Fibroblast of lung (primary cell): ENCODE measurements at places on chromosomes 2 and 18. TPM values are rescaled to one million over a fixed set of nuclear protein-coding genes. Genes with fewer than 3 reads are reported as not detected.

DNA sequence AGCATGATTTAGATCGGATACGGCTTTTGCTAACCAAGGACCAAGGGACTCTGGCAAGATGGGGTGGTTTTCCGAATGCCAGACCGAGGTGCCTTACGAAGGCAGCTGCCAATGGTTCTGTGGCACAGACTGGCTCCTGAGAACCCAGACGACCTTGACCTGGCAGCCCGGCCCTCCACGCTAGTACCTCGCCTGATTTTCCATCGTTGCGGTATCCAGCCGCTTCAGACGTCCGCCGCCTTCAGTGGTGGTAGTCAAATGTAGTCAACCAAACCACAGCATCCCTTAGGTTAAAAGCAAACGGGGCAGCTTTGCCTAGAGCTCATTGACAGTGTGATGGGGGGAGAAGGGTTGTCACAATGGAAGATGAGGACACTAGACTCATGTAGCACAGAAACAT, 42.6 kb downstream of the GBX2 start:
- H3K27ac ChIP-seq: no peak overlapping the region
- H3K27me3 ChIP-seq: no peaks in the 10 kb centered on the region
- no peak overlapping the region for H3K4me3 ChIP-seq
- no peaks in the 10 kb centered on the region for H3K4me1 ChIP-seq

DNA sequence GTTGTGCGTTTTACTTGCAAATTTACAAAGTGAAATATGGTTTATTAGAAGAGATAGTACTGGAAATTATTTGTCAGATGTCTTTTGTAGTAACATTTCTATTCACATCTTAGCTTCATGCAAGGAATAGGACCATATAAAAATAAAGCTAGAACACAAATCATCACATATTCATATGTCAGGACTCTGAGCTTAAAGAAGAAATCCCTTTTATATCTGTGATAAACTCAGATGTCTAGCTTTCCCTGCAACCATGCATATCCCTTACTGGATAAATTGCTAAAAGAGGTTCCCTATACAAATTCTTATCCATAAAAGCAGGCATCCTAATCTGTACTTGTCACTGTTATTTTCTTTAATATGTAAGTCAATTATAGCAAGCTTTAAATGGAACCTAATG, 178.5 kb downstream of the NRXN1 start:
- H3K4me1 ChIP-seq: no peaks in the 10 kb centered on the region
- DNase-seq: no peak
- H3K4me3 ChIP-seq: no peak overlapping the region
- no peak overlapping the region for H3K27ac ChIP-seq
- no peaks in the 10 kb centered on the region for H3K36me3 ChIP-seq
- H3K27me3 ChIP-seq: no peaks in the 10 kb centered on the region

- no peaks in the 10 kb centered on the region for H3K27me3 ChIP-seq
- no peak overlapping the region for H3K4me3 ChIP-seq
Observed at GRCh38 chr2:237593596-237594320, 3.2 kb upstream of the RAB17 start.

DNA sequence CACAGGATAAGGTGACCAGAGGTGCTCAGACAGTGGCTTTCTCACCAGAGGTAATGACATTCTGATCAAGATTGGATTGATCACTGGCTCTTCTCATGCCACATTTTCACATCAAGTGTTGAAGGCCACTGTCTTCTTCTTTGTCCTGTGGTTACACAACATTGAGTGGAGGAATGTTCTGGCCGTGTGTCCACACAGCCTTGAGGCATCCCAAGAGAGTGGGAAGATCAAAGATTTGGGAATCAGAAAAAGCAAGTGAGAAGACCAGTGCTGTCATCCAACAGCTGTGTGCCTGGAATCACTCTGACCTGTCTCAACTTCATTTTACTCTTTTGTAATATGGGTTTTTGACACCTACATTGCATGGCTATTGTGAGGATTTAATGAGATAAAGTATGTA, 67.4 kb downstream of the IL1R2 start:
- no peaks in the 10 kb centered on the region for H3K27me3 ChIP-seq
- DNase-seq: no peak
- H3K4me1 ChIP-seq: peaks cover 32% of the 10 kb centered on the region
- no peak overlapping the region for H3K27ac ChIP-seq
- H3K36me3 ChIP-seq: no peaks in the 10 kb centered on the region

DNA sequence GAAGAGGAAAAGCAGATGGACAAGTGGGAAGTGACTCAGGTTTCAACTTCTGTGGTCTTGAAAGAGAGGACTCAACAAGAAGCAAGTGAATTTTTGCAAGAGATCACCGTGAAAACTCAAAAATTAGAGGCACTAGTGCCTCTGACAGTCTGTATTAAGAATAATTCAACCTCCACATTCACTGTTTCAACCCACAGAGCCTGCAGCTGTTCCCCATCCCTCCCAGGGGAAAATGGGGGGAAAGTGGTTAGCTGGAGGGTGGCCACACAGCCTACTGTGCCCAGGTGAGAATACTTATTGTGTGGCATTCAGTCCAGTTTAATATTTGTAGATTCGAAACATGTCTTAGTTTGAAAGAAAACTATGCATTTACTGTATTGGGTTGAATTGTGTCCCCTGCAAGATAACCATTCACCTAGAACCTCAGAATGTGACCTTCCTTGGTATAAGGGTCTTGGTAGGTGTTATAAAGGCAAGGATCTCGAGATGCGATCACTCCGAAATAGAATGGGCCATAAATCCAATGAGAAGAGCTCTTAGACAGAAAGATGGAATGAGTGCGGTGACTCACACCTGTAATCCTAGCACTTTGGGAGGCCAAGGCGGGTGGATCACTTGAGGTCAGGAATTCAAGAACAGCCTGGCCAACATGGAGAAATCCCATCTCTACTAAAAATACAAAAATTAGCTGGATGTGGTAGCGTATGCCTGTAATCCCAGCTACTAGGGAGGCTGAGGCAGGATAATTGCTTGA, 94.3 kb downstream of the IRS1 start:
- H3K27me3 ChIP-seq: no peaks in the 10 kb centered on the region
- H3K4me1 ChIP-seq: no peaks in the 10 kb centered on the region
- no peaks in the 10 kb centered on the region for H3K36me3 ChIP-seq

DNA sequence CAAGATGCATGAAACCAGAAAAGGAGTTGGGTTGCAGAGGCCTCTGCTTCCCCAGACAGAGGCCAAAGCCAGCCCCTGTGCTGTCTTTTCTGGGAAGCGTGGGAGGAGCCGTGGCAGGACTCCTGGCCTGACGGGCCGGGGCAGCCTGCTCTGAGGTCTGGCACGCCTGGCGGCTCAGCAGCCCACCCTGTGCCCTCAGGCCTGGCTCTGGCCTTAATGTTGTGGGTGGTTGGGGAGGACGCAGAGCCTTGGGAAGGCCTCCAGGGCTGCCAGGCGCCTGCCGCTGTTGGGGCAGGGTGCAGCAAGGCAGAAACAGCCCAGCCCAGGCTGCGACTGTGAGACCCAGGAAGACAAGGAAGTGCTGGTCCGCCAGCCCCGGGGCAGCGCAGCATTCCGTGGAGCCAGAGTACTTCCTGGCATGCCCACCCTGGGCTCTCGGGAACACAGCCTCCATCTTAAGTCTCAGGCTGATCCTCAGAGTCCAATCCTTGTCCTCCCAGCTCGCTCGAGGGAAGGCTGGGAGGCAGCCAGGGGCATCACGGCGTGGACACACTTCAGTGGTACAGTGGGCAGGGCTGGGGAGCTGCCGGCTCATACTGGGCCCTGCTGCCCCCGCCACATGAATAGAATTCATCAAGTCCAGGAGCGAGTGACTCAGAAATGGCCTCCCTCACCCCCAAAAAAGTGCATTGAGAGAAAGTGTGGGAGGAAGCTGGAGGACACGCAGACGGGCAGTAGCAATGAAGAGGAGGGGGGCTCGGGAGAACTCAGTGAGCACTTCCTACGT, 72.6 kb downstream of the EMX1 start:
- H3K4me1 ChIP-seq: no peaks in the 10 kb centered on the region
- H3K4me3 ChIP-seq: no peak overlapping the region
- no peak overlapping the region for H3K27ac ChIP-seq
- no peaks in the 10 kb centered on the region for H3K27me3 ChIP-seq

DNA sequence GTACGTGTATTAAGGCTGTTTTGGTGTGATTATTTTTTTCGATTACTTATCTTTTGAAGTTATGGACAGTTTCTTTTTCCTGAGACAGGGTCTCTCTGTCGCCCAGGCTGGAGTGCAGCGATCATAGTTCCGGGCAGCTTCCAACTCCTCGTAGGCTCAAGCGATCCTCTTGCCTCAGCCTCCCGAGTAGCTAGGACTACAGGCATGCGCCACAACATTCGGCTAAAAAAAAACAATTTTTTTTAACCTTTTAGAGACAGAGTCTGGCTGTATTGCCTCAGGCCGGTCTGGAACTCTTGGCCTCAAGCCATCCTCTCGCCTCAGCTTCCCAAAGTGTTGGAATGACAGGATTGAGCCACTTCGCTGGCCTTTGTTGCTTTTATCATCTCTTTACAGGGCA, 945 bp downstream of the HAT1 start:
- H3K4me3 ChIP-seq: peak overlapping the region; percentile 95
- no peaks in the 10 kb centered on the region for H3K4me1 ChIP-seq
- peak; percentile 58 for DNase-seq
- no peaks in the 10 kb centered on the region for H3K27me3 ChIP-seq

- DNase-seq: no peak
- no peak overlapping the region for H3K4me3 ChIP-seq
- H3K27me3 ChIP-seq: no peaks in the 10 kb centered on the region
Observed at GRCh38 chr18:6174983-6175745, 239.5 kb downstream of the L3MBTL4 start.

GRCh38 chr2:86231680-86232372, 32.6 kb downstream of the MRPL35 start:
- no peaks in the 10 kb centered on the region for H3K36me3 ChIP-seq
- no peak overlapping the region for H3K4me3 ChIP-seq
- no peaks in the 10 kb centered on the region for H3K4me1 ChIP-seq
- no peaks in the 10 kb centered on the region for H3K27me3 ChIP-seq
- no peak overlapping the region for H3K27ac ChIP-seq

DNA sequence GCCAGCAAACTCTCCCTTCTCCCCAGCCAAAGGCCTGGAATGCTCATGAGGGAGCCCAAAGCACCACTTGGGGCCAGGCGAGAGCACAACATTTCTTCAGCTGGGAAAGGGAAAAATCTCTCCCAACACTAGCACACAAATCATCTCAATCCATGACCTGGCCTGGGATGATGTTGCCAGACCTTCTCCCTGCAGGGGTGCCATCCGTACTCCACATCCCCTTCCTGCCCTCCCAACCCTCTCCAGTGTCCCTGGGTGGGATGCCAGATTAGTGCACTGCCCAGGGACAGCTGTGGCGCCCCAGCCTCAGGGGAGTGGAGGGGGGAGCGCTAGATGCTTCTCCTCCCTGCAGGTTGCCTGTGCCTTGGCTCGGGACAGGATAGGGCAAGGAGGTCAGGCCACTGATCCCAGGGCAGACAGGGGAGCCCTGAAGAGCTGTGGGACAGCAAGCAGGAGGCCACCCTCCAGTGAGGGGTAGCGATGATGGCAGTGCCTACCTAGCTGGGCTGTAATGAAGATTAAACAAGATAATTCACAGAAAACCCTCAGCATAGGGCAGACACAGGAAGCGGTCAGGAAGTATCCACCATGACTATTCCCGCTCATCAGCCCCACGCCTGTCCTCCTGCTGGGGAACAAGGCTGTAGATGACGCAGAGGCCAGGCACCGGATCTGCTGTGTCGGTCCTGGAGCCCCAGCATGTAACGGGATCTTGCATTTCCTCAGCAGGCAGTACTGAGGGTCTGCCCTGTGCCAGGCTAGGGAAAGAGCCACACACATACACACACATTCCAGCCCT, 31.1 kb downstream of the SERTAD2 start:
- no peak overlapping the region for H3K4me3 ChIP-seq
- peak; percentile 31 for DNase-seq
- H3K36me3 ChIP-seq: no peaks in the 10 kb centered on the region

DNA sequence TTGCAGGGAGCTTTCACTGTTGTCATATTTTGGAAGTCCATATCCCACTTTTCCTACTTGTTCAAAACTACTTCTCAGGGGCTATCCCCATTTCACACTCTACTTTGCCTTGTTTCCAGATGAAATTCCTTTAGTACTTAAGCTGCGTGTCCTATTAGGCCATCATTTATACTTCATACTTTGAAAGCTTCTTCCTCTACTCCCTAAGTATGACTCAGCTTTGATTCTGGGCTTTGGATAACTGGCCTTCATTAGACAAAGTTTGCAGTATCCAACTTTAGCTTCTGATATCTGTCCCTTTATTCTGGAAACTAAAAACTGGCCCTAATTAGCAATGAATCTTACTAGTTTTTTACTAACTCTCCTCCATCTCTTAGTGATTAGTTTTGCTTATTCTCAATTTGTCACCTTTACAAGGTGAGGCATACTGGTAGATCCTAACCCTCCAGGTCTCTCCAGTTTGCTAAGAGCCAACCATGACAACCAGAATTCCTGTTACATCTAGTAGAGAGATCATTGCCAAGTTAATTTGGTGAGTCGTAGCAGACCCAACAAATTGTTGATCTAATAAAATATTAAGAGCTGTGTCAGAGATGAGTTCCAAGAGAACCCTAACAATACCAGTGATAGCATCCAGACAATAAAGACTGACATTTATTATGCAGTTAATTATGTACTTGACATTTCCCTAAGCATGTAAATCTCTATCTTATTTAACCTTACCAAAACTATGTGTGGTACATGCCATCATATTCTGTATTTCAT, 31.2 kb upstream of the ITGAV start:
- H3K36me3 ChIP-seq: no peaks in the 10 kb centered on the region
- H3K27ac ChIP-seq: no peak overlapping the region
- H3K27me3 ChIP-seq: no peaks in the 10 kb centered on the region
- H3K4me1 ChIP-seq: no peaks in the 10 kb centered on the region
- peak; percentile 50 for DNase-seq
- H3K4me3 ChIP-seq: no peak overlapping the region

DNA sequence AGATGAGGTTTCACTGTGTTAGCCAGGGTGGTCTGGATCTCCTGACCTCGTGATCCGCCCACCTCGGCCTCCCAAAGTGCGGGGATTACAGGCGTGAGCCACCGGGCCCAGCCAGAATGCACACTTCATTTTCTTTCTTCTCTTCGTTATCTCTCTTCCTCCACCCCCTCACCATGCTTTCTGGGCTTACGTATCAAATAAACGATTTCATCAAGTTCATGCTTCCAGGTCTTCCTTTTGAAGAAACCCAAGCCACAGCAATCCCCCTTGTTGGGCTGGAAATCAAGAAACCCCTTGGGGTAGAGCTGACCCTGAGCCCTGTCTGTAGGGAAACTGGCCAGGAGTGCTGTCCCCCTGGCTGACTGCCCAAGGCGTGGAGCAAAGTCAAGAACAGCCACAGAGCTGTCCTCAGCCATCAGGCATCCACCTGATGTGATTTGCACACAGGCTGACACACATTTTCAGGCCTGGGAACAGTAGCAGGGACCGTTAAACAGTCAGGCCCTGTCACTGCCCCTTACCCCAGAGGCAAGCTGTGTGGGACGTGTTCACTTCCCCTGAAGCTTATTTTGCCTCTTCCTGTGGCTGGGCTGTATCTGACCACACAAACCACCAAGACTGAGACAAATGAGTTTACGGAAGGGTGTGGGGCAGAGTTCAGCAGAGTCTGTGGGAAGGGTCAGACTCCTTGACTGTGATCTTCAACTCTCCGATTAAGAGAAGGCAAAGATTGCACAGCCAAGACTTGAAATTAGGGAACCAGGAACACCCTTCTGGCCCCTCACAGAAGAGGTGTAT, 15.1 kb upstream of the NMUR1 start:
- peaks cover 2% of the 10 kb centered on the region for H3K4me1 ChIP-seq
- peaks cover 2% of the 10 kb centered on the region for H3K27me3 ChIP-seq
- peak; percentile 79 for DNase-seq
- H3K27ac ChIP-seq: no peak overlapping the region
- no peaks in the 10 kb centered on the region for H3K36me3 ChIP-seq

Gene MYCN
- total RNA-seq: not detected in 2 replicates

Gene FN1
- 3,444 and 5,906 TPM in 2 replicates for total RNA-seq

Gene AKAIN1
- not detected in 2 replicates for total RNA-seq
